ENCODE measurements at places on chromosomes 6 and 20.

- no peak for DNase-seq
Measured at GRCh38 chr6:135281227-135281626, 100.1 kb downstream of the MYB start.

GRCh38 chr6:36912030-36912454, 26.3 kb downstream of the C6orf89 start:
- no peak for DNase-seq

GRCh38 chr20:62413025-62413570, 6.0 kb upstream of the CABLES2 start:
- no peak for DNase-seq

GRCh38 chr20:20241976-20242375, 125.9 kb upstream of the INSM1 start:
- no peak for DNase-seq

DNA sequence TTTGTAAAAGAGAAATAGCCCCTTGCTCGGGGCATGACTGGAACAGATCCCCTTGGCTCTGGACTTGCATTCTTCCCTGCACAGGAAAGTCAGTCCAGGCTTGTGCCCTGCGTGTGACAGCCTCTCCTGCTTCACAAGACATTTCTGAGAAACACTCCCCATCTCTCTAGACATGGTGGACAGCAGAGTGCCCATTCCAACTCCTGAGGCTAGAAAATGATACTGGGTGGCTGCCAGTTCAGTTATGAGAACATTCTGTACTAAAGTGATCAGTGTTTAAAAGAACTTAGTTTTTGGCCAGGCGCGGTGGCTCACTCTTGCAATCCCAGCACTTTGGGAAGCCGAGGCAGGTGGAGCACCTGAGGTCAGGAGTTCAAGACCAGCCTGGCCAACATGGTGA, 41.3 kb downstream of the TGM3 start:
- DNase-seq, result no peak

DNA sequence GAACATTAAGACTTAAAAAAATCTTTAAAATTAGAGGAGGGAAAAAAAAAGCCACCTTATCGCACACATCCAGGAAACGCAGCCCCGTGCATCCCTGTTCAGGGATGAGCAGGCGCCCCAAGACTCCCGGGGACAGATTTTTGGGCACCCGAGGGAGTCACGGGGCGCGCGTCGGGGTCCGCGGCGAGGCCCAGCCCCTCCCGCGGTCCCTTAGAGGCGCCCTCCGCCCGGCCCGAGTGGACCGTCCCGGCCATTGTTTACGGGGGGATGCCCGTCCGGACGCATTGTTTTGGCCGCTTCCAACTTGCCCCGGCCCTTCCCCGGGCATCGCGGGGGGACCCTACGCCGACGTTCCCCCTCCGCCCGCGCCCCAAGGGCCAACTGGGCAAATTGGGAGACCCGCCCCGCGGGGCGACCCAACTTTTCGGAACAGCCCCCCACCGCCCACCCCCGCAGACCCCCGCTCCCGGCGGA, 610 bp downstream of the ZNF217 start:
- peak; percentile 60 for DNase-seq

- DNase-seq, result no peak
Measured at GRCh38 chr6:53347250-53347920, 1.4 kb downstream of the ELOVL5 start.

- DNase-seq, result peak; percentile 38
Measured at GRCh38 chr6:150745896-150746295, 119.6 kb upstream of the MTHFD1L start.

DNA sequence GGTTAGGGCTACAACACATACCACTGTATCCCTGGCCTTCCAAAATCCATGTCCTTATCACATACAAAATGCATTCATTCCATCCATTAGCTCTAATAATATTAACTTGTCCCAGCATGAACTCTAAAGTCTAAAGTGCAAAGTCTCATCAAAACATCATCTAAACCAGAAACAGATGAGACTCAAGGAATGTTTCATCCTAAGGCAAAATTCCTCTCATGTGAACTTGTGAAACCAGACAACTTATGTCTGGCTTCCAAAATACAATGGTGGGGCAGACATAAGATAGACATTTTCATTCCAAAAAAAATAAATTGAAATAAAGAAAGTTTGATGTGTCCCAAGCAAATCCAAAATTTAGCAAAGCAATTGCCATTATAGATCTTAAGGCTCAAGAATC, 257.4 kb downstream of the HTR1B start:
- no peak for DNase-seq

DNA sequence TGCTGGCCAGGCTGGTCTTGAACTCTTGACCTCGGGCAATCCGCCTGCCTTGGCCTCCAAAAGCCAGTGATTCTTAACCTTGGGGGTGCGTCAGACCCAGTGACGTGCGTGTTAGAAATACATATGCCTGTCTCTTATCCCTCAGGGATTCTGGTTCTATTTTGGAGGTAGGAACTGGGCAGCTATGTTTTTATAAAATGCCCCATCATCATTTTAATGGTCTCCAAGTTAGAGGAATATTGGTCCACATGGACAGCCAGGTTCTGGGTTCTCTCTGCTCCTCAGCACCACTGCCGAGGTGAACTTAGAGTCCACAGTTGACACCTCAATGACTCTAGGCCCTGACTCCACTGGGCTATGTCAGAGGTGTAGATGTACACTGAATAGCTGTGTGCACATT, 352.7 kb downstream of the SMOC2 start:
- no peak for DNase-seq

- no peak for DNase-seq
Measured at GRCh38 chr6:70622461-70622860, 45.2 kb upstream of the SMAP1 start.

DNA sequence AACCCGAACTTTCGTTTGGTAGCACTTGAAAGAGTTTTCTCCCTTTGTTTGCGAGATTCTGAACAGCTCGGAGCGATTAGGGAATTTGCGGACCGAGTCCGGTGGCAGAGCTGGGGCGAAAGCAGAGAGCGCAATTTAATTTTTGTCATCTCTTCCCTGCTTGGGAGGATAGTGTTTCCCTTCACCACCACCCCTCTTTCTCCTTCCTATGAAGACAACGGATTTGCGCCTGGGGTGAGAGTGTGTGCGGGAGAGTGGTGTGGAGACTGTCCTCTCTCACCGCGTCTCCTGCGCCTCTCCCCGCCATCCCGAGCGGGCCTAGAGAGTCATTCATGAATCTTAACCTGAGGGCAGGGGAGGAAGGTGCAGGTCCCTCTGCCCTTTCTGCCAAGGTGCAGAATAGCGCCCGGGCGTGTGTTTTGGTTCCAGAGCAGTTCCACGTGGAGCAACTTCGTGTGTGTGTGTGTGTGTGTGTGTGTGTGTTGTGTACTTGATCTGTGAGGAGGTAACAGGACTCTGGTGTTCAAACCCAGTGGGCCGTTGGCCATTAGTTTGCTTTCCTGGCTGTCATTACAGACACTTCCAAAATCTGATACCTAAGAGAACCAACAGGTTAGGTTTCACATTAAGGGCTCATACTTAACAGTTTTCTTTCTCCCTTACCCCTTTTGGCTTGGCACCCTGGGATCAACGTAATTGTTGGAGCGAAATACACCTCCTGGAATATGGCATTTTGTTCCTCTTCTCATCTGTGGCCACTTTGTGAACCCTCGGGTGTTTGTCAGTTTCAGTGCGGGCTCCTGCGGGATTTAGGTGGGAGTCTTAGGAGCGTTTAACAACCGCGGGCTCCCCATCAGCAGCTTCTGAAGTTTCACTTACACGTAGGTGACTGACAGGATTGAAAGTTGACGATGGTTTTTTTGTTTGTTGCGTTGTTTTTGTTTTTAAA, 1.8 kb downstream of the EYA4 start:
- DNase-seq, result no peak

DNA sequence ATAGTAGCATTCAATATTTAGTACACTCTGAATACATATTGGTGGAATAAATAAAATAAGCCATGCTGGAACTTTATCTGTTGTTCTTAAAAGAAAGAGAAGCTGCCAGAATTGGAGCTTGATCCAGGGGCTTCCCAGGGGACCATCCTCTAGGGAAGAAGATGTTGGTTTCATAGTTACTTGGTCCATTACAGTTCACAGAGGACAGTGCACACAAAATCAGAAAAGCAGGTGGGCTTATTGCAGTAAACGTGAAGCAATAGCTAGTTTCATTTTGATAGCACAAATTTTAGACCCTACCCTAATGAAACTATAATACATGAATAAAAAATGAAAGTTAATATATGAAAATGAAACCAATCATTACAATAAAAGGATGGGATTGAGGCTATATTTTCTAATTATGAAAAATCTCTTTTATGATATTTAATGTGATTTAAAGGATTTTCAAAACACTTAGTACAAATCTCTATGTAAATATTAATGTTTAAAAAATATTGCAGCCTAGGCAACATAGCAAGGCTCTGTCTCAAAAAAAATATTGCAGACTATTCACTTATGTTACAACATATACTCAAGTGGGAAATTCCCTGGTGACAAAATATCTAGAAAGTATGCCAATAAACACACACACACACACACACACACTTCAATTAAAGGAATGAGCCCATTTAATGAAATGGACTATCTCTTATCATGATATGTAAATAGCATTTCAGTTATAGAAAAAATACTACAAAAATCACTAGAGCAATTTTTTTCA, 227.0 kb upstream of the MARCKS start:
- no peak for DNase-seq

DNA sequence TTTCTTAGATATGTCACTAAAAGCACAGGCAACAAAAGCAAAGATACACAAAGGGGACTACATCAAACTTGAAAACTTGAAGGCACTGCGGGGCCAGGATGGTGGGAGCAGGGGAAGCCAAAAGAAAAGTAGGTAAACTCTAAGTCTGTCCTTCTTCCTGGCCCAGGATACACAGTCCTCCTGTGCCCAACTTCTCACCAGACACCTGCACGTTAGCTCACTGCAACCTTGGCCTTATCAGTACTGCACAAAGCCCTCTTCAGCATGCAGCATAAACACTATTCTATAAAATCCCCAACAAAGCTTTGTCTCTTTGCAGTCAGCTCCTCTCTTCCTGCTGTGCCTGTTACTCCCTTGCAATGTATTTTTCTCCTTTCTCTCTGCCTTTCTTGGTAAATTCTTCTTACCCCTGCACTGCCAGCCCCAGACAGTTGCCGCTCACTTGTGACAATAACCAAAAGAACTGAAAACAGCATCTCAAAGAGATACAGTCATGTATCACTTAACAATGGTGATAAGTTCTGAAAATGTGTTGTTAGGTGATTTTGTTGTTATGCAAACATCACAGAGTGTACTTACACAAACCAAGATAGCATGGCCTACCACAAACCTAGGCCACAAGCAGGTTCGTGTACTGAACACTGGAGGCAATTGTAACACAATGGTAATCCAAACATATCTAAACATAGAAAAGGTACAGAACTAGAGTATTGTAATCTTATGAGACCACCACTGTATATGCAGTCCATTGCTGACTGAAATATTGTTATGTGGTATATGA, 51.2 kb downstream of the NINL start:
- no peak for DNase-seq

DNA sequence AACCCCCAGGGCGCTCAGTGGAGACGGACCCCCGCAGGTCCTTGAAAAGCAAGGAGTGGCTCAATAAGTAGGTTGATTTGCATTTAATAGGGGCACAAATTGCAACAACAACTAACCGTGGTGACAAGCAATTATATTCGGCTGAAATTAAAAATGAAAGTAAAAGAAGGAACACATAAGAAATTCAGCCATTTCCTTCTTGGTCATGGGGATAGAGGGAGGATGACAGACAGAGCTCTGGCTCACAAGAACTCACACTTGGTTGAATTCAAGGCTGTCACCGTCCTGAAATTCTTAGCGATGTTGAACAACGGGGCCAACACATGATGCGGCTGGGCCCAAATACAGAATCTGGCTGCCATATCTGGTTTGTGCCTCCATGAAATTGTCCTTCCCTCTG, 129.0 kb downstream of the EDN3 start:
- DNase-seq, result no peak

DNA sequence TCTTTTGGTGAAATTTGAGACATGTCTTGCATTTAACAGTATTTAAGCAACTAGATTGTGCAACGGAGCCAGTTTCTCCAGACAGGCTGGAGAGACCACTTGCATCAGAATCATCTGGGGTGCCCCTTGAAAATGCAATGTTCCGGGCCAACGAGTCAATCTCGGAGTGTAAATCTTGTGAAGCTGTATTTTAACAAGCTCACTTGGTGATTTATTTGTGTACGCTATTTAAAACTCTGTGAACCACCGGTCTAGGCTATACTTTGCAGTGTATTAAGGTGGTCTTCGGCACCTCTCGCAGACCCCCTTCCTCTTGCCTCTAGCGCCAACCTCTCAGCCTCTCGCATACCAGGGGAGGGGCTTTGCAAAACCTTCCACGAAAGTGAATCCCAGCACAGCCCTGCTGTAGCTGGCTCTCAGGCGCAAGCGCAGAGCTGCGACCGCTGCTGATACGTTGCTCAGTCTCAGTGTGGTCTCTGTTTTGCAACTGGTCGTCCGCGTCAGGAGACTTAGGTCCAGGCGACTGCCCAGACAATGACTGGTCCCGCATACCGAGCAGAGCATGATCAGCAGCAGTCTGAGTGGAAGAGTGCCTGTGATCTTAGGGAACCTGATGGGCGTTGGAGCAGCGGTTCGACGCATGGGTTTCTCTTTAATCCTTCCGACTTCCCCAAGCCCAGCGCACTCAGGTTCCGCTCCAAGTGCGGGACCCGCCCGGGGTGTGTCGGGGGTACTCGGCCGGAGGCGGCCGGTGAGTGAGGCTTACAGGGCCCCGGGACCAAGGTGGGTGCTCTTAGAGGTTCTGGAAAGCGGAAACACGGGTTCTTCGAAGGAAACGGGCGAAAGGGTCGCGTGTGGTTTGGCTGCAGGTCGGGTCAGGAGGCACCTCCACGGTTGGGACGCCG, at the start of gene ZNF391:
Gene ZNF391, plus strand, starts transcription at position 467 of the 905 bp plus-strand sequence. CDS start 11,612 bp downstream, outside the sequence.
- peak; percentile 82 for DNase-seq

GRCh38 chr20:34282041-34282440, 21.1 kb downstream of the AHCY start:
- DNase-seq, result no peak

- peak; percentile 67 for DNase-seq
Measured at GRCh38 chr6:30684386-30685156, 1.9 kb downstream of the PPP1R18 start.

DNA sequence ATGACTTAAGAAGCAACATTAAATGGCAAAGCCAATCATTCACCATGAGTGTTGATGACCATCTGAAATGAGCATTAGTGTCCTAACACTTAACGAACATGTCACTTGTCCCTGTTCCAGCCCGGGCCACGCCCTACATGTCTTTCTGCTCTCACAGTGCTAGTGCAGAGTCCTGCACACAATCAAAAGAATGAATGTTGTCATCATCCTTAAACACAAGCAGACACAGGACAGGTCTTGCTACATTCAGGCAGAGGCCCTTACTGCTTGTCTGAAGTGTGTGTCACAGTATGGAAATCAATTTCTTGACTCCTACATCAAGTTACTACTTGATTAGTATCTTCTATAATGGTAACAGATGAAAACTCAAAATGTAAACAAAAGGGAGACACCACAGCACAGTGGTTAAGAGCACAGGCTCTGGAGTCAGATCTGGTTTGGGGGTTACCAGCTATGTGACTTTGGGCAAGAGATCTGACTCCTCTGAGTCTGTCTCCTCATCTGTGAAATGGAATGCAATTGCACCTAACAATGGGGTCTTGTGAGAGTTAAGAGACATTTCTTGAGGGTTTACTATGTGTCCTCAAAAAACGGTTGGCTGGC, 17.4 kb downstream of the UBE2V1 start:
- DNase-seq, result no peak

GRCh38 chr20:7346562-7346961, 579.1 kb downstream of the BMP2 start:
- no peak for DNase-seq

- no peak for DNase-seq
Measured at GRCh38 chr20:59606566-59606965, 2.2 kb downstream of the PHACTR3 start.

- DNase-seq, result no peak
Measured at GRCh38 chr6:124495665-124496190, 466.5 kb upstream of the RNF217 start.

GRCh38 chr6:2949536-2950083, 21.8 kb downstream of the SERPINB6 start:
- no peak for DNase-seq

Data from left cardiac atrium (tissue), 4 donors.